ENCODE measurements at places on chromosomes 11 and 22. TPM values are rescaled to one million over a fixed set of nuclear protein-coding genes. Genes with fewer than 3 reads are reported as not detected.

DNA sequence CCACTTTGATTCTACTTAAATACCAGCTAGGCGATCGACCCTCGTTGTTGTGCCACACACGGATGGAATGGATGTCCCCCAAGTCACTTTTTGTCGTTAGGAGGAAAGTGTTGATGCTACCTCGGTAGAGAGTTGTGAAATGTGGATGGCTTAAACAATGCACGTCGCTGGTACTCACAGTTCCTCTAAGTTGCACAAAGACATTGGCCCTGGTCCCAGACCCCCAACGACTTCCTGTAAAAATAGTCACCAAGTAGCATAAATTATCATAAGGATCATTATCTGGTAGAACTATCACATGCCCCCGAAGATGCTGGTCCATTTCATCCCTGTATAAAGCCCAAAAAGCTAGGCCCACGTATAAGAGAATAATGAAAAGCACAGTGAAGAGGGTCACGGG is 3.8 kb downstream of the PKDREJ start:
- no peak for DNase-seq

DNA sequence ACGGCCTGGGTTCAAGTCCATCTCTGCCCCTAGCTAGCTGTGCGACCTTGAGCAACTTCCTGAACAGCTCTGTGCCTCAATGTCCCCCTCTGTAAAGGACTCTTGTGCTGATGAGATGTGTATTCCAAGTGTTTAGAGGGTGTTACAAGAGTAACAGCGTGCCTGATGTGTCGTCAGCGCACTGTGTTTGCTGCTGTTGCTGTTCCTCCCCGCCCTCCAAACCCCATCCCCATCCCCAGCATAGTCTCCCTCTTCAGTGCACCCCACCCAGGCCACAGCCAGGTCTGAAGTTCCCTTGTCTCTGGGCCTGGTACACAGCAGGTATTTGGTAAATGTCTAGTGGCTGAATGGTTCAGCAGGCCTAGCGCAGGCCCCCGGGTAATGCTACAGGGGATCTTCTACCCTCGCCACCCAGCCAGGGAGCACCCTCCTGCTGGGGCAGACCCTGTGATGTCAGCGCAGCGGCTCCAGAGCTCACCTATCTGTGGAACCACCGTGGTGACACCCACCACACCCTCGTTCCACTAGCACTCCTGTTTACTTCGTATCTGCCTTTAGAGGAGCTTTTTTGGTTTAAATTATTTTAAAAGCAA is 10.3 kb downstream of the CBX7 start:
- DNase-seq, result no peak

DNA sequence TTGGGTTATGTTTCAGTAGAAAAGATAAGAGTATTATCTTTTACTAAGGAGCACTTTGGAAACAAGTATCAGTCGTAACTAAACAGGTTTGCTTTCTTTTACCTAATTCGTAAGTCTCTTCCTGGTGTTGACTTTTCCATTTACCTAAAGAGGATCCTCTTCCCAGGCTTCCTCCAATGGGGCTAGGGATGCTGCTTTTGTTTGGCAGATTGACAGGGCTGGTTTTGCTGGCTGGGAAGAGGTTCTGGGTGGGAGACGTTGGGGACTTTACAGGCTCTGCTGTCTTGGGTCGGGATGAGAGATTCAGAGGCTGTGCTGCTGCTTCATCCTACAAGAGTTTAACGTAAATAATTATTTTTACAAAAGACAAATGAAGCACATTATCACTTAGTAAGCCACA is 306.7 kb downstream of the SOX6 start:
- no peak for DNase-seq

- DNase-seq, result peak; percentile 56
Observed at GRCh38 chr11:30488304-30488998, 97.7 kb downstream of the MPPED2 start.

DNA sequence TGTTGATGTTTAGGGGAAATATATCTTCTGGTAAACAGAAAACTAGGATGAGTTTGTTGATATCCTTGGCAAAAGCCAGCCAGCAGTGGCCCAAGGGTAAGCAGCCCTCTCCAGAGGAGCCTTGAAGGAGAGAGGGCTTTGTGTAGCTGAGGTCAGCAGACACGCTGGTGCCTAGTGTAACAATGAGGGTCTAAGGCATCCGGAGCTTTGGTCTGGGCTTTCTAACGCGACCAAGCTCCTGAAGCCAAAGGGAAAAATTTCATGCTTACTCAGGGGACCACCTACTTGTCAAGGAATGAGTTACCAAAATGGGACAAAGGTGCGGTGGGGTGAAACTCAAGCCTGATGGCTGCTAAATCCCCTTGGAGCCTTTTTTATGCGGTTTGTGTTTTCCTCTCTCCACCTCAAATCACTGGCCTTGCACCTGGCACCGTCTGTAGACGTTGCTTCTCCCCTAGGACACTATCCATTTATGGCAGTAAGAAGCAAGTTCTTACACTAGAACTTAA is 134.9 kb downstream of the DBX1 start:
- no peak for DNase-seq

- no peak for DNase-seq
Observed at GRCh38 chr22:29219881-29220670, 14.4 kb downstream of the EMID1 start.

DNA sequence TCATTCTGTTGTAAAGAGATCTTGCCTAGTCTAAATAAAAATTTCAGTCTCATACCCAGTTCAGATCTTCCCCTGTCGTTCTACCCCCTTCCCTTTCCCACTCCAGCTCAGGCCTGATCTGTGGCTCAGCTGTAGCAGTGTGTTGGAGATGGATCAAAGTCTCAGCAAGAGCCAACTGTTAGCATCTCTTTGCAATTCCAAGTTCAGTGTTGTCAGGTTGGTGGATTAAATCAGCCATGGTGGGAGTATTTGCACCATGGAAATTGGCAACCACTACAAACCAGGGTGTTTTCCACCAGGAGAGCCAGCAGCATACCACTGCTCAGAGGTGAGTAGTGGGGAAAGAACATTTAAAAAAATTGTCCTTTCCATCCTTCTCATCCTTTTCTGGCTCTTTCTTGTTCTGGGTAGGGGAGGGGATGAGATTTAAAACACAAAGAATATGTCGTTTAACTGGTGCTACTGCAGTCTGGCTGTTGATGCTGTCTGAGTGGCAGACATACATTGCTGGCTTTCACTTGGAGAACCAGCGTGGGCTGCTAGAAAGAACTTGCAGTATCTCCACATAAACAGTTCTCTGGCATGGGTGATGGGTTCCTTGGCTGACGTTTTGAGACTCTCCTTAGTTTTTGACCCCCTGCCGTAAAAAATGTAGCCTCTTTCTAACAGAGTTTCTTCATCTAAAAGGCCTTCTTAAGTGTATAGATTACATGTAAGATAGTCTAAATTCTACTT is 514.1 kb downstream of the RAB38 start:
- DNase-seq, result no peak

DNA sequence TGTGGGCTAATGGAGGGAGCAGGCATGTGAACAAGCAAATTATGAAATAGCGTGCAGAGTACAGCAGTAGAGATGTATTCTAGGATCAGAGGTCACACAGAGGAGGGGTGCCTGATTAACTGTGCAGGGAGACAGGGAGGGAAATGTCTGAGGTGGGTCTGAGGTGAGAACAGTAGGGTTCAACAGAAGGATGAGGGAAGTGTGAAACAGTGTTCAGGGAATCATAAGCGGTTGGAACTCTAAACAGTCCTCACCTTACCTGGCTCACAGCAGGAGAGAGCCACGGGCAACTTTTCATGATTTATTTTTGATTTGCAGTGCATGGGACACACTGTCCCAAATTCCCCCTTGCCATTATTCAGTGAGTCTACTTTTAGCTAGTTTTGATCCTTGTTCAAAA is 90.5 kb downstream of the PIWIL4 start:
- no peak for DNase-seq

SLC17A6 gene
- polyA plus RNA-seq, result not detected

CLTCL1 gene
- polyA plus RNA-seq, result 3.3 TPM

GGTLC3 gene
- polyA plus RNA-seq, result 0.28 TPM

ZNF70 gene
- polyA plus RNA-seq, result 8.4 TPM

HTR3B gene
- polyA plus RNA-seq, result 0.08 TPM

PRRG4 gene
- polyA plus RNA-seq, result 7.2 TPM

Data from left renal cortex interstitium (tissue), 4 donors.